Epithelial cell of prostate (primary cell): ENCODE measurements at places on chromosomes 5 and 9.

DNA sequence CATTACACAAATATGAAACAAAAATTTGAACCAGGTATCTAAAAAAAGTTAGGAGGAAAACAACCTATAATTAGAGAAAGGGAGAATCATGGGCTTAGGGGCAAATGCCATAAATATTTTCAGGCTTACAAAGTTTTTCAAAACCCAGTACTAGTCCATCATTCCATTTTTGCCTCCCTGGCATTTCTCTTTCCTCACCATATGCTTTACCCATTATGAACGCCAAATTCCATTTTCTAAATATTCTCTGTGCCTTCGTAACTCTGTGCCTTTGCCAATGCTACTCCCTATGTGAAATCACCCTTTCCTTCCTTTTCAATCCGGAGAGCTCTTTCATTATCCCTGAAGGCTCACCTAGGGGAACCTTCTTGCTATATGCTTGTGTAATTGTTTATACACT lies 434.1 kb downstream of the ZSWIM6 start:
- DNase-seq, result no peak

DNA sequence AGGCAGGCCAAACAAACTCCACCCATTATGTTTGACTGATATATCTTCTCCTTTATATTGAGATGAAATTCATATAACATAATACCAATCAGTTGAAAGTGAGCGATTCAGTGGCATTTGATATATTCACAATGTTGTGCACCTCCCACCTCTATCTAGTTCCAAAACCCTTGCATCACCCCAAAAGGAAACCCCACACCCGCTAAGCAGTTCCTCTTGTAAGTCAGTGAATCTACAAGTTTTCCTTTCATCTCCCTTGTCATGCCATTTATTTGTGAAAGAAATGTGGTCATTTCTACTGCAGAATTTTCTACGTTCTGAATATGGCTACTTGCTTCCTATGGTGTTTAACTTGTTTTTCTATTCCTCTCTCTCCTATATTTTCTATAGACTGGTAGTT lies 99.4 kb upstream of the PTPN3 start:
- DNase-seq, result no peak

GRCh38 chr5:168827636-168828035 lies 248.5 kb upstream of the PANK3 start:
- DNase-seq, result no peak

DNA sequence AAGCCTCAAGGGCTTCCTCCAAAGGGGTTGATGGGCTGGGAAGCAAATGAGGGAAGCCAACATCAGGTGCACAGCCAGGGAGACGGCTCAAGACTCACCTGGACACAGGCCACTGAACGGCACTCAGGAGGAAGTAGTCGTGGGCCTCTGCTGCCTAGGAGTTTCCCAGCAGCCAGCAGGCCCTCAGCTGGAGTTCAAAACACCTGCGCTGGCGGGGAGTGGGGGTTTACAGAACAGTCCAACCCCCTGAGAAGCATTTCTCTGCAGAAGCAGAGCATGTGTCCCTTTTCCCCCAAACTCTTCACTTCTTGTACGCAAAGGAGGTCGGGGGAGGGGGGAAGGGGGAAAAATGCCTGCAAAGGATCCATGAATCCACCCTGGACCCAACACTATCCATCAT lies 2.3 kb downstream of the WHRN start:
- no peak for DNase-seq

DNA sequence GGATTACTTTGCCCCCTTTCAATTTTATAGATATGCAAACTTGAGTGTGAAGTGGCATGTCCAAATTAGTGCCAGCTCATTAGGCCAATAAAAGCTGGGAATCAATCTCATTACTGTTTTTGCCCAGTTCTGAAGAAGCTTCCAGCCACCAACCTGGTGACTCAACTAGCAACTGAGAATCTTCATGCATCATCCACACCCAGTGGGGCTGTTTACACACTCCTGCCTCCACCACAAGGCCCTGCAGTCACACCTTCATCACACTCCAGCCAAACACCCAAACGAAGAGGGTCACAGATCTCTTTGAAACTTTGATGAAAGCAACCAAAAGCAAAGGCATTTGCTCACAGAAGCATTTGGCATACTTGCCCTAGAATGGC lies 41.3 kb upstream of the S1PR3 start:
- peak; percentile 67 for DNase-seq

- DNase-seq, result no peak
Measured at GRCh38 chr9:128053560-128053959, 13.6 kb downstream of the NAIF1 start.

DNA sequence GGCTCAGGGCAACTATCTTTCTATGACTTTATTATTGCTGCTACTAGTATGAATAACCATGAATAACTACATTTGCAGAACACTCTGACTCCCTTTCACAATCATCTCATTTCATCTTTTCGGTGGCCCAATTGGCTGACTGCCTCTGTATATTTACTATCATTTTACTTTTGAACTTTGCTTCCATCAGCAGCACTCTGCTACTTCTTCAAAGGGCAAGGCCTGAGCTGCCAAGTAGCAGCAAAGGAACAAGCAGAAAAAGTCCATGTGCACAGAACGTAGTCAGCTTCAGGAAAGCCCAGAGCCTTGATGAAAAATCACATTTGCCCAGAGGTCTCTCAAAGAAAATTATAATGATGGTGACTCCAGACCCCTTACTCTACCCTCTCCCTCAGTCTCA lies 214.5 kb upstream of the PUM3 start:
- DNase-seq, result no peak

GRCh38 chr5:140181002-140181483 lies 6.1 kb downstream of the CYSTM1 start:
- DNase-seq, result no peak

DNA sequence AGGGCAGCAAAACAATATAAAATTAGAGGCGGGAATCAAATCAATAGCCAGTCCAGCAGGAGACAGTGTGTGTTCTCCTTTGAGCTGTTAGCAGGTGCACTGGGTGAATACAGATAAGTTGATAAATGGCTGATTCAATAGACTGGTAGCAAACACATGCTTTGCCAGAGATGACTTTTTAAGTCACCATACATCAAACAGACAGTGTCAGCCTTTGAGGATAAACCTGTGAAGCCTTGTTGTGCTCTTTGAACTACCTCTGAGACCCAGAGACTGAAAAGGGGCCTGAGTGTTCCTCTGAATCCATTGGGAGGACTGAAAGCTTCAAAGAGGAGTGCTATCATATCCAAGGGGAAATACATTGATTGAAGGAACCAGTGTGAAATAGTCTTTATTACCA lies 301.9 kb downstream of the RASEF start:
- DNase-seq, result no peak

- DNase-seq, result no peak
Measured at GRCh38 chr5:7015586-7016256, 302.5 kb downstream of the TENT4A start.

- DNase-seq, result no peak
Measured at GRCh38 chr5:54009828-54010227, 300.5 kb downstream of the ARL15 start.

DNA sequence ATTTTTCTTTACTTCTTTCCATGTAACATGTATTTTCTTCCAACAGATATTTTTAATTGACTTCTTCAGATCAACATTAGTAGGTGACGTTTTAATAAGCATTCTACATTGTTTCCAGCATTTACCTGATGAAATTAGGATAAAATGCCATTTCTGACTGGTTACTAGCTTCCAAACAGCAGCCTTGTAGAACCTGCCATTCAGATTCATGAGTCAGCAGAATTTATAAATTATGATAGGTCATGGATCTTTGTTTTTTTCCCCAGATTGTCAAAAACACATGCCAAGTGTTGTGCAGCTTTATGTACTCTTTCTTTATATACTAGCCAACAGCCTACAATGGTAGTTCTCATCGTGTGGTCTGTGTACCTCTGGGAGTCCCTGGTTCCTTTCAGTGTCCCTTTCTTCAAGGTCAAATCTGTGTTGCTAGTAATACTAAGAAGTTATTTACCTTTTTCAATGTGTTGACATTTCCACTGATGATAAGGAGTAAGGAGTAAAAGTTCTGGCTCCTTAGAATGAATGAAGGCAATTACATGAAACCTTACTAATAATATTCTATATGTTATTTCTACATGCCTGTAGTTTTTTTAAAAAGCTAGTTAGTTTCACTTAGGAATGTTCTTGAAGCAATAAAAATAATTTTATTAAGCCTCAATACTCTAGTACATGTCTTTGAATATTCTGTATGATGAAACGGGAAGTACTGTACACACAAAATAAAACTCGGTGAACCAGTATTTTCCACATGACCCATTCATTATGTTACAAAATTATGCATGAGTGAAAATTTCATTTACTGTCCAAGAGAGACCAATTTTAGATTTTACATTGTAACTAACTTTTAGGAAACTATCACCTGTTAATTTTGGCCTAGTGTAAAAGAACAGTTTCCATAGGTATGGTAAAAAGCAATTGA lies 135.8 kb downstream of the ZCCHC7 start:
- DNase-seq, result no peak

DNA sequence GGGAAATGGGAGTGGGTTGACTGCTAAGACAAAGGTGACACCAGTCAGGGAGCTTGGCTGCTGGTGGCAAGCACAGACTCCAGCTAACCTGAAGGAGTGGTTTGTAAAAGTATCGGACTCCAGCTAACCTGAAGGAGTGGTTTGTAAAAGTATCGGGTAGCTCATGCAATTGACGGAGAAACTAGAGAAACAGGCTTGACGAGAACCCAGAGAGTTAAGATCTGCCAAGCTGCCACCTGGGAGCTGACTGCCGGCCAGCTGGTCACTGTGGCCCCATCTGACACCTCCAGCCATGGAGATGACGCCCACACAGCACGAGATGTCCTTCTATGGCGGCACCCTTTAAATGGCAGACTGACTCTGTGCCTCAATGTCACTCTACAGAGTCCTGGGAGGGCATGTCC lies 28.3 kb upstream of the CRB2 start:
- peak; percentile 74 for DNase-seq

- peak; percentile 55 for DNase-seq
Measured at GRCh38 chr9:121557581-121558447, 58.2 kb upstream of the GGTA1 start.

GRCh38 chr9:94150890-94151650 lies 66.8 kb downstream of the PTPDC1 start:
- DNase-seq, result no peak

DNA sequence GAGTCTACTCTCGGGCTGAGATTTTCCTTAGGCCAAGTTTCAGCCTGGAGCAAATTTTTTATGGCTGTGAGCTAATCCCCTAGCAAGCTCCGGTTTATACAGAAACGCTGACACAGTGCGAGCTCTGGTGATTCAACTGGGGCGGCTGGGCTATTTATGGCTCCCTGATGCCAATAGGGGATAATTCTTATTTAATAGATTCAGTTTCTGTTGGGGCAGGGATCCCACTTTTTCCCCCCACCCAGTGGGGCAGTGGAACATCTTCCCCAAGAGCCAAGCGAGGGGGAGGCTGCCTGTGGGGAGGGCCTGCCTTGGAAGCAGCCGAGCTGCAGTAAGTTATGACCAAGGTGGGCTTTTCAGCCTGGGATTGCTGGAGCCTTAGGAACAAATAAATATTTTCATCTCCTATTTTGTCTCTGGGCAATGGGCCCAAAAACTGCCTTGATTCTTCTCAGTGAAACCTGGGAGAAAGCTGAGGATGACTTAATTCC lies 129.1 kb downstream of the MACROH2A1 start:
- DNase-seq, result peak; percentile 24

DNA sequence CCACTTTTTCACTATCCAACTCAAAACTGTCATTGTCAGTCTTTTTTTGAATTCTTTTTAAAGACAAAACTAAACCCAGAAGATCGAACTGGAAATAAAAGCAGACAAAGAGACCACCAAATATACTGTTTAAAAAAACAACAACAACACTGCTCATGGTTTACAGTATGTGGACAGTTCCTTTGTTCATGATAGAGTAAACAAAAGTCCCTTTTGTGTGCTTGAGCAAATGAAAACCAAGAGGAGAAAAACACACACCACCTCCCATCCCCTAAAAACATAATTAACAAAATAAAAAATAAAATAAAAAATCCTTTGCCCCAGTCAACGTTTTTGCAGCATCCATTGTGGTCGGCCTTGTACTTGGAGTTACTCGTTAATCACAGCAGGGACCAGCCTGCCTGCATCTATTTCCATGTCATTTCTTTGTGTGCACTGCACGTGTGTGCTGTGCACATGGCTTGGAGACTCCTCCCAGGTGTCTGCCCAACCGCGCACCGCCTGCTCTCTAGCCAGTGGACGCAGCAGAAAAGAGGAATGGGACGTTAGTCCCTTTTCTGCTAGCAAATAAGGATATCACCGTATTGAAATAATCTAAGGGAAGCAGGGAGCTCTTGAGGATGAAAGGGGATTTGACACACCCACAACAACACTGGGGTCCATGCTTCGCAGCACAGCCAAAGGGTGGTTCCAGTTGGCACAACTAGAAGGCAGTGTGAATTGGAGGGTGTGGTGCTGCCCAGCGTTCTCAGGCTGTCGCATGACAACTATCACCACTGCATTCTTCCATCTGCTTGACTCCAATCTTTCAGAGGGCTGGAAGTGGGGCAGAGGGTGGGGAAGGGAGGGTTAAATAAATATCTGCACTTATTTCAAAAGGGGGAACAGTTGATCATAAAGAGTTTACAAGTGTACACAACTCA lies 130.0 kb downstream of the SEMA6A start:
- no peak for DNase-seq

DNA sequence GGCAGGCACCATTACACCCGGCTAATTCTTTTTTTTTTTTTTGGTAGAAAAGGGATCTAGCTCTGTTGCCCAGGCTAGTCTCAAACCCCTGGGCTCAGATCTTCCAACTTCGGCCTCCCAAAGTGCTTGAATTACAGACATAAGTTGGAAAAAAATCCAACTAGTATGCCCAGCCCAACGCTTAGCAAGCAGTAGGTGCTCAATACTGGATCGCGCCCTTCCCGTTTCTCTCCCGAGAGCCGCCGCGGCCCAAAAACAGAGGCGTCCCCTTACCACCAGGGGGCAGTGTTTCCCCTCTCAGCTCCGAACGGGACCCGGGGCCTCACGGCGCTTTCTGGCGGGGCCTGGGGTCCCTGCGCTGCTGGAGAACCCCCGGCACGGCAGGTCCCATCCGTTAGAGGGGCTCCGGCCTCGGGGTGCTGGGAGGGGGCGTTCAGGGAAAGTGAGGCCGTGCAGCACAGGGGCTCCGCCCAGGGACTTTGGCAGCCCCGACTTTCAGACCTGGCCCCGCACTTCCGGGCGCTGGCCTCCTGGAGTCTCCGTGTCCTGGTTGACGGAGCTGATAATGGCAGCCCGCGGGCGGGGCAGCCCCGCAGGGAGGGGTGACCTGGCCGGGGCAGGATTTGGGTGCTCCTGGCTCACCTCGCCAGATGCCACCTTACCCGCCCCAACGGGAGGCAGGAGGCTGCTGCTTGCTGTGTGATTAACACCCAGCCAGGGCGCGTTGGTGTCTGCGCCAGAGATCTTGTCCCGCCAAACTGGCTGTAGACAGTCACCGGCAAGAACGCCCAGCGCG lies 15.2 kb downstream of the PTGES start:
- DNase-seq, result no peak

DNA sequence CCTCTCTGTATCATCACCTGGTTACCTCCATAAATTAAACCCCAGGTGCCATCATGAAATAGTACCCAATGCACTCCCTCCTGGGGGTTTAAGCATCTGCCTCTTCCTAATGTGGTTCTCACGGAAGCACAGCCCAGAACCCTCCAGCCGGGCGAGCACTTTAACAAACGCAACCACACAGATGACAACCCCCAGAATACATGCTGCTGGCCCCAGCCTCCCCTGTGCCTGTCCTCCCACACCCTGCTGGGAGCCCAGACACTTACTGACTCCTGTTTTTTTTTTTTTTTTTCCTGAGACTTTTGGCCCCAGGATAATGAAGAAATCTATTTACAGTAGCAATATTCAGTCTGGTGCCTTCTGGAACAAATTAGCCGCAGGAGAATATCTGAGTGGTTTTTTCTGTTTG lies 50.0 kb upstream of the COL5A1 start:
- no peak for DNase-seq

GRCh38 chr9:72864327-72864726 lies 88.5 kb downstream of the ALDH1A1 start:
- DNase-seq, result no peak
